ENCODE measurements at places on chromosomes 1 and 21. TPM values are rescaled to one million over a fixed set of nuclear protein-coding genes. Genes with fewer than 3 reads are reported as not detected.

DNA sequence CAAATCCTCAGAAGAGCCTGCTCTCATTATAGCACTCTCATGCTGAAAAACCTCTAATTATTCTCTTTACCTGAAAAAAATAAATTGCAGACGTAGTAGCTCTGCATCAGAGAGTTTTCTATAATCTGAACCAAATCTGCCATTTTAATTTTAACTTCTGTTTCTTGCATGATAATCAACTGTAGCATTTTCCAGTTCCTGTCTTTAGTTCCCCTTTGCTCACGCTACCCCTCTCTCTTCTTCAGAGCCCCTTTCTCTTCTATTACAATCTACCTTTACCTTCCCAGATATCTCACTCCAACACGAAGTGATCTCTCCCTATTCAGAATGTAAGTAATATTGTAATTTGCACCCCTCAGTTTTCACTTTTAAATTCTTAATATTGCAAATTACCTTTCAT, 31.4 kb downstream of the FMO1 start:
- no peak for DNase-seq

DNA sequence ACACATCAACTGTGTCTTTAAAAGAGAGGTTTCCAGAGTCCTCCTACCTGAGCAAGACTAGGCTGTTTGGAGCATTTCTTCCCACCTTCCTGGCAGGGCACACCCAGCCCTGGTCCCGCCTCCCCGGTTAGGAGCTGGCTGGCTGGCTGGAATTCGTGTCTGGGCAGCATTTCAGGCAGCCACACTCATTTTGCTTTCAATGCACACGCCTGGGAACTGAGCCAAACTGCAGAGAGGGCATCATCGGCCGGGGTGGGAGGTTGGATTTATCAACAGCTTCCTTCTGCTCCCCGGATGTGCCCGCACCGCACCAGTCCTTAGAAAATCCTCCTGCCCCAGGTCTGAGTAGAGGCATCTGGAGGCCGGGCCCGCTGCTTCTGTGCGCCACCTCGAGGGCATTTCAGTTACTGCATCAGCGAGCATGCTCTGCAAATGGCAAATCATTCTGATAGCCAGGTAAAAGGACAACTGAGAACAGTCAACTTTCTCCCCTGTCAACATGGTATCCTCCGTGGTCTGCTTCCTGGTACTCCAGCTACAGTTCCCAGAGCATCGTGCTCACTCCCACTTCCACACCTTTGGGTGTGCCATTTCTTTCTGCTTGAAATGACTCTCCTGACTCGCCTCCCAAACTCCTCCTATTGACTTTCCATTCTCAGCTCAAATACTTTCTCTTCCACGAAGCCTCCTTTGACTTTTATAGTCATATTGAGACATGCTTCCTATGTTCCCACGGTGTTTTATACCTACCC, 20.6 kb downstream of the TCEA3 start:
- DNase-seq = peak; percentile 96

- DNase-seq = peak; percentile 91
Measured at GRCh38 chr1:205284420-205285144, 37.0 kb downstream of the NUAK2 start.

The ZNF593OS gene
- total RNA-seq = not detected

GRCh38 chr1:215608646-215609045, 41.5 kb downstream of the KCTD3 start:
- no peak for DNase-seq

GRCh38 chr1:77200806-77201205, 18.4 kb downstream of the PIGK start:
- no peak for DNase-seq

GRCh38 chr1:100485855-100486258, 52.1 kb upstream of the GPR88 start:
- no peak for DNase-seq

DNA sequence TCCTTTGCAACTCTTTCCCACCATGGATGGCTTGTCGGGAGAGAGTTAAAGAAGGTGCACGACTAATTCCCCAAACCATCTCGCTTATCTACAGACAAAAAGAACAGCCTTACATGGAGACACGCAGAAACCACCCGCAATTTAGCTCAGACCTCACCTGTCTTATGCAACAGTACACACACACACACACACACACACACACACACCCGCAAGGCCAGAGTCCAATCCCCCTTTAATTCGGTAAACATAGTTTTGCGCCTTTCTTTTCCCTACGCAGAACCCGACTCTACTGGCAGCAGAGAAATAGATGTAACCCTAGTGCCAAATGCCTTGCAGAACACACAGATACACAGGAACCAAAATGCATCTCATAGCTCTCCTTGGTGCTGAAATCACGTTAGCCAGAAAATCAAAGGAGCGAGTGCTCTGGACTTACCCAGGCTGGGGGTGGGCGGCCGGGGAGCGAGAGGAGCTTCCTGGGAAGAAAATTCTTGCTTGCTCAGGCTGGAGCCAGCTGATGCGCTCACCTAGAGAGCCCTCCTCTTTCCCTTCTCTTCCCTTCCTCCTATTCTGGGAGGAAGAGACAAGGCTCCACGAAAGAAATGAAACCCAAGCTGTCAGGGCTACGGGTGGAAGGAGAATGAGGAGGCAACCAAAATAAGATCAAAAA, 470 bp downstream of the TNR start:
- DNase-seq = no peak

GRCh38 chr1:56025942-56026341, 553.4 kb downstream of the PLPP3 start:
- no peak for DNase-seq

The DR1 gene
- 61.7 TPM for total RNA-seq

The NBPF10 gene
- 5.3 TPM for total RNA-seq

DNA sequence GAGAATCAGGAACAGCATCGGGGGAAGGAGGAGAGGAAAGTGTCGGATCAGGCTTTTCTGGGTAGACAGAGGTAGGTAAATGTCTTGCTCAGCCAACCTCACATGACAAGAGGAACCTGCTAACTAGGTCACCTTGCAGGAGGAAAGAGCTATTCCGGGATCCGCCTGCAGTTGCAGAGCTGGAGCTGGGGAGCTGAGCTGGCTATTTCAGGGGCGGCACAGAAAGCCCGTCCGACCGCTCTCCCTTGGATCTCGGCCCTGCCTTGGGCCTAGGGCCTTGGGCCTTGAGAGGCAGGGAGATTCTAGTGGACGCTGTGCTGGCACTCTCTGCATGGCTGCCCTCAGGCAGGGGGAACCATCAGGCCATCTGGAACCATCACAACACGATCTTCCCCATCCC, 56.5 kb upstream of the CTPS1 start:
- DNase-seq = no peak

The LAMB3 gene
- 4.1 TPM for total RNA-seq

The ADIPOR1 gene
- 77.0 TPM for total RNA-seq

DNA sequence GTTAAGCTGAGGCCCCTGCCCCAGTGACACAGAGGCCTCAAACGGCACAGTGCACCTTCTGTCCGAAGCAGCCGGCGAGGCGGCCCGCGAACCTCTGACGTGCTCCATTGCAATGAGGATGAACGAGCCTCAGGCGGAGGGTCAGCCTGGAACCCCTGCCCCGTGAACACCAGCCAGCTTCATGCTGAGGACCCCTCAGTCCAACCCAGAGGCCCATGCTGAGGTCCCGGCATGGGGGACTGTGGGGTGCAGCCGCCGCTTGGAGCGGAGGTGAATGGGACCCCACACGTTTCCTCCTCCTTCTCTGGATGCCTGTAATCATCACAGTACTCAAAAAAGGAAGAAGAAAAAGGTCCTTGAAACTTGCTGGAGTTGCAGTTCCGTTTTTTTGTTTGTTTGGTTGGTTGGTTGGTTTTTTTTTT, 62.1 kb downstream of the PRKCZ start:
- no peak for DNase-seq

The CLEC20A gene
- total RNA-seq = not detected

GRCh38 chr1:212727386-212728181, 27.9 kb upstream of the BATF3 start:
- DNase-seq = no peak

The TMEM200B gene
- 22.5 TPM for total RNA-seq

The PGLYRP4 gene
- total RNA-seq = not detected

GRCh38 chr1:205048382-205048781, 5.4 kb downstream of the CNTN2 start:
- DNase-seq = no peak

The THEM5 gene
- total RNA-seq = not detected

DNA sequence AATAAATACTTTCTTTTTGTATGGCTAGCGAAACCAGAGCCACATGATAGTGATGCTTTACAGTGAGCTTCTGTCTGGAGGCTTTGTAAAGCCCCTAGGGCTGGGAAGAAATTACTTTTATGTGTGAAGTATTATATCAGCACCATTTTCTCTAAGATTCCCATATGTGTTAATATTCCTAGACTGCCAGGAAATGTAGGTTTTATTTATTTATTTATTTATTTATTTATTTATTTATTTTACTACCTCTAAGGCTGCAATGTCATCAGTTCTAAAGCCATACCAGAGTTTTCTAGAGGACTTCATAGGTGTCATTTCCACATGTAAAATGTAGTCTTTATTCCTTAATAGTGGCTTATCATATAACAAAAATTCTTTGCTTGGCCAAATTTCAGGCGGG, 4.4 kb upstream of the CHI3L1 start:
- no peak for DNase-seq

DNA sequence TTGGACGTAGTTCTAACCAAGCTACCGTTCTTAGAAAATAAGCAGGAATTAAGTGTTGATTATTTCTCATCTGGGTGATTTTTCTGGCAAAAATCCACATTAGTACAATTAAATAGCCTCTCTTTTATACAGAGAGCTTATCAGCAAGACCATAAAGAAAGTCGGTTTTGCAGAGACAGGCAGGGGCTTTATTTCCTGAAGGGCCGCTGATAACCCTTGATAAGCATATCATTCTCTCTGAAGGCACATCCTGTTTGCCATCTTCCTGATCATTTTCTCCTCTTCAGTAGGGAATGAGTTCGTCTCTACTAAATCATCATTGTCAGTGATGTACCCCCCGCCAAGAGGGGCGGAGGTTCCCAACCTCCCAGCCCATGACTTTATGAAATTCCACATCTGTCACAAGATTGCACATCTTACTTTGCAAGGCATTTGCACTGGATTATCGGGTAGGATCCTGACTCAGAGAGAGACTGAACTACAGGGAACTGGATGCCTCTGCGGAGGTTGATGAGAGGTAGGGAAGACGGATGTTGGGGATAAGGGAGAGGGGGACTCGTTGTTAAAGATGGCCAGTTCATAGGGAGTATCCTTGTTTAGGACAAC, 115.7 kb downstream of the KCNJ6 start:
- DNase-seq = no peak

The CD34 gene
- total RNA-seq = not detected

DNA sequence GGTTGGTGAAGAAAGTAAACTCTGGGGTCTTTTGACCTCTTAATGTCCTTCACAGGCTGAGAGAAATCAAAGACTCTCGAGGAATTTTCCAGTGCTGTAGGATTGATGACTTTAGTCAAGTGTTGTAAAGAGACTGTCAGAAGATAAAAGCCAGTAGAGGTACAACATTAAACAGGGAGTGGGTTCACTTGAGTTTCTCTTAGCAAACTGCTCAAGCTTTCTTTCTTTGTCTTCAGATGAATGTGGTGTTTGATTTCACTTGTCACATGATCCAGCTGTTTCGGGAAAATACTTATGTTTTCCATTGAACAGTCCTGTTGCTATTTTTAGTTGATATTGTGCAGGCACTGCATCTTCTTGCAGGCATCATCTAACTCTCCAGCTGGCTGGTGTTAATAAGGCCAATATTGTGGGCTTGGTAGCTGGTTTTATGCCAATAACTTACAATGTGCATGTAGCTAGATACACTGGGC, 45.6 kb downstream of the XCL2 start:
- DNase-seq = no peak

GRCh38 chr1:219790834-219791615, 137.3 kb downstream of the SLC30A10 start:
- DNase-seq = no peak

DNA sequence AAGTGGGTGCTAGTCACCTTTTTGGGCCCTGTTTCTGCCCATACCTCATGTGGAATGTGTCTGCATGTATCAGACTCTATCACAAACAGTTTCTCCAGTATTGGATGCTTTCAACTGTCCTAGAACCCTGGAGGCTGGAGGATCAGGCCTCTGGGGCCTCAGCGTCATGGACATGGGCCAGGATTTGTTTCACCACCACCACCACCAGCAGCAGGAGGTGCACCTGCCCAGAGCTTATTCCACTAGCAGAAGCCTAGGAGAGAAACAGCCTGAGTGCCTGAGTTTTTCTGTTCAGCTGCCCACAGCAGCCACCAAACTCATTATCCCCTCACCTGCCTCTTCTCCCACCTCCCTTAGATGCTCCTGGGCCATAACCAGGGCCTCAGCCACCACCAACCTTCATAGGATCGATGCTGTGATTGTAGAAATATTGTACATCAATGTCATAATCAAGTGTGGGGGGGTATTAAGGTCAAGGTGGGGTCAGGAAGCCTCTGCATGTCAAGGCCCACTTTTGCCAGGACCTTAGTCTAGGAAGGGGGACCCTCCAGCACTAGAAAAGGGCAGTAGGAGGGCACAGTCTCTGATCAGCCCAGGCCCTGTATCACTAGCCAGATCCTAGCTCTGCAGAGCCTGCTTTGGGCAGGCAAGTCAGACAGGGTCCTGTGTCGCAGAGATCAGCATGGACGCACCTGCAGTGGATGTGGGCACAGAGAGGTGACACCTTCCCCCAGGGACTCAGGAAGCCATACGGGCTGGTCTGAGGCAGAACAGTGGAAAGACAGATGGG, 9.3 kb downstream of the DMAP1 start:
- DNase-seq = no peak

DNA sequence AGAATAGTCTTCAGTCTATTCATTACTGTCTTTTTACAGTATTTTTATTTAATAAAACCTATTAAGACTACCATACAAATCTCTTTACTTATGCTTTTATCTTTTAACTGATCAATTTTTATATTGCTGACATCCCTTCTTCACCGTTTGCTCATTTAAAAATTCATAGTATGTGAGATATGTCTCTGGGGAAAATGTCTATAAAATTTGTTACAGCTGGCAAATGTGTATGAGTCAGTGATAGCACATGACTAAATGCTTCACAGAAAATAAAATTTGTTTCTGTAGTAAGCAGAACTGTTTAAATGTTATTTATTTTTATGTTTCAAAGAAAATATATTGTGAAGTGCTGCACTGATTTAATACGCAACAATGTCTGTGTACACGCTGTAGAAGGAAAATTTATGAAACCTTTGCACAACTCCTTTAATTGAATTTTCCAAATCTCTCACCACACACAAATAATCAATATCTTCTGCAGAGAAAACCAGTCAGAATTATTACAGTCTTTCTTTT, 74.2 kb downstream of the ITGB3BP start:
- DNase-seq = no peak

All from osteocyte (in vitro differentiated cells).